ENCODE measurements at places on chromosomes 4 and X. TPM values are rescaled to one million over a fixed set of nuclear protein-coding genes. Genes with fewer than 3 reads are reported as not detected.

DNA sequence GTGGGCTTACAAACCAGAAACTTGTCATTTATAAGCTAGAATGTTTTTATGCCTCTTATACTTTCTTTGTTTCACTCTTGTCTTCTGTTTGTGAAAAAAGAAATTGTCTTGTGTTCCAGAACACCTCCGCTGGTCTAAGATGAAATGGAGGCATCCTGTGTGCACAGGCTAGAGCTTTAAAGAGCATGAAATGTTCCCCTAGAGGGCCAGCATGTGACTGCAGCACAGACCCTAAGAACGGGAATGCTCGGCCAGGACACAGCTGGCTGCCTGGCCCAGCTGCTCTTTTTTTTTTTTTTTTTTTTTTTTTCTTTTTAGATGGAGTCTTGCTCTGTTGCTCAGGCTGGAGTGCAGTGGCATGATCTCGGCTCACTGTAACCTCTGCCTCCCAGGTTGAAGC lies 33.6 kb downstream of the SETD7 start:
- DNase-seq: no peak
- no peaks in the 10 kb centered on the region for H3K36me3 ChIP-seq
- no peak overlapping the region for H3K27ac ChIP-seq

GRCh38 chr4:183329954-183330742 lies 7.9 kb upstream of the CLDN24 start:
- no peaks in the 10 kb centered on the region for H3K36me3 ChIP-seq
- DNase-seq: no peak
- H3K27me3 ChIP-seq: no peaks in the 10 kb centered on the region
- H3K4me3 ChIP-seq: no peak overlapping the region
- no peak overlapping the region for H3K27ac ChIP-seq

DNA sequence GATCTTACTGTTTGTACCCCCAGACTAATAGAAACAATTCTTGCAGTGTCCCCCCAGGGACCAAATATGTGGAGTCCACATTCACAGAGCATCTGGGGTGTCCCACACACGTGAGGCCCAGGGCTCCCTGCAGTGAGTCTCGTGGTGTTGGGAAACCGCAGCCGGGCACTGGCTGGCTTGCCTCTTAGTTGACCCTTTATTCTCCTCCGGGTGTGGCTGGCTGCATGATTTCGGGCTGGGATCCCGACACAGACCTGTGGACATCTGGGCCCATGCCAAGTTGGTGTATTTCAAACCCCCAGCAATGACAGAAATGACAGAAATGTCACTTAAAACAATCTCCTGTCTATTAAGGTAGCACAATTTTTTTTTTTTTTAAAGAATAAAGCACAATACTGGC lies 15.6 kb upstream of the CLDN24 start:
- DNase-seq: no peak
- no peaks in the 10 kb centered on the region for H3K36me3 ChIP-seq

- no peaks in the 10 kb centered on the region for H3K27me3 ChIP-seq
- DNase-seq: no peak
- peaks cover 10% of the 10 kb centered on the region for H3K4me1 ChIP-seq
These were observed 52.8 kb downstream of the TBC1D14 start for GRCh38 chr4:6962211-6963041.

GRCh38 chr4:56410247-56411062 lies 23.2 kb upstream of the AASDH start:
- no peaks in the 10 kb centered on the region for H3K36me3 ChIP-seq
- DNase-seq: peak; percentile 92
- H3K4me3 ChIP-seq: no peak overlapping the region
- no peaks in the 10 kb centered on the region for H3K4me1 ChIP-seq
- H3K27ac ChIP-seq: peak overlapping the region; percentile 80
- no peaks in the 10 kb centered on the region for H3K27me3 ChIP-seq

The HTN3 gene
- total RNA-seq: not detected

DNA sequence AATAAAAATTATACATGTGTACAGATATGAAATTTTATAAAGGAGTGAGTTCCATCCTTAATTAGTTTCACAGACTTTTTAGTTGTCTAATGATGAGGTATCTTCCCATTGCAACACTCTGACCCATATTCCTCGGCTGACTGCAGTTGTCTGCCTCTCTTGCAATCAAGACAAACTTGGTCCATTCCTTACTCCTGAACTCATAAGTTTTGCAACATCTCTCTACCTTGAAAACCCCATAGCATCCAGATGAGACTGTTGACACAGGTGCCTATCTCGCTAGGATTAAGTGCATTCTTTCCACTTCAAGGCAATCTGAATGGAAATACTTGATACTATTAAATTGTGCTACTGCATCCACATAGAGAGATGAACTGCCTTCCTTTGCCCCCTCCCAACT lies 2.3 kb downstream of the XKRX start:
- H3K27me3 ChIP-seq: no peaks in the 10 kb centered on the region
- no peak overlapping the region for H3K27ac ChIP-seq

The GPR34 gene
- total RNA-seq: 0.88 TPM

The GLOD5 gene
- not detected for total RNA-seq

GRCh38 chr4:129239088-129239487 lies 143.1 kb downstream of the C4orf33 start:
- H3K27ac ChIP-seq: no peak overlapping the region
- H3K4me1 ChIP-seq: no peaks in the 10 kb centered on the region
- H3K36me3 ChIP-seq: no peaks in the 10 kb centered on the region

DNA sequence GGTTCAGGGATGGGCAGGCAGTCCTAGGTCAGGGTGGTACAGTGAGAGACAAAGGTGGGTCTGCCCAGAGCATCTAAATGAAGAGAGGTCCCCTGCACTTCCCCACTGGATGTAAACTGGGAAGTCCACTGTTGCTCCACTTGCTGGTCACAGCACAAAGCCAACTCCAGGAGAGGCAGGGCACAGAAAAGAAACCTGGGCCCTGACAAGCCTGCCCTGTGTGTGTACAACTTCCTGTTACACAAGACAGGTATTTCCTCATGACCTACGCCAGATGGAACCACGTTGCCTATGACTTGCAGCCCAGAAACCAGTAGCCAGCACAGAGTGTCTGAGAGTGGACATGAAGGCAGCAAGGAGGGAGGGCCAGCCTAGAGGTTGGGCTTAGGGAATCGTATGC lies 161.8 kb downstream of the SH3KBP1 start:
- no peaks in the 10 kb centered on the region for H3K27me3 ChIP-seq
- no peak overlapping the region for H3K27ac ChIP-seq
- H3K36me3 ChIP-seq: no peaks in the 10 kb centered on the region
- no peak for DNase-seq

DNA sequence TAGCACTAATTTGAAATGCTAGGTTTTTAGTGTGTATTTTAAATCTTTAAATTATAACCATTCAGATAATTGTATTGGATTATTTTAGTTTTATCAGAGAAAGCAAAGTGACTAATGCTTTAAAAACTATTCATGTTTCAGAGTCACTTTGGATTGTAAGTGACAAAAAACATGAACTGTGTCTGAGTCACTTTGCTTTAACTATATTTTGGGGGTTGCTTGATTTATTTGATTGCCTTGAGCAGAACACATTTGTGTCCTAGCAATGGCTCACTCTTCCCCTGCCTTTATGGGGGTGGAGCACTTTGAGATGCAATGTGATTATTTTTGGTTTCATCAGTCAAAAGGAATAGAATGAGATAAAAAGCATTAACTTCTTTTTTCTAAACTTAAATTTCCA lies 188.4 kb upstream of the ARX start:
- H3K4me1 ChIP-seq: no peaks in the 10 kb centered on the region
- DNase-seq: no peak
- H3K27ac ChIP-seq: no peak overlapping the region
- H3K27me3 ChIP-seq: no peaks in the 10 kb centered on the region

GRCh38 chrX:109952985-109953905 lies 49.7 kb upstream of the TMEM164 start:
- no peak overlapping the region for H3K27ac ChIP-seq
- H3K4me1 ChIP-seq: no peaks in the 10 kb centered on the region
- no peak overlapping the region for H3K4me3 ChIP-seq
- no peaks in the 10 kb centered on the region for H3K36me3 ChIP-seq
- H3K27me3 ChIP-seq: no peaks in the 10 kb centered on the region

GRCh38 chr4:146336410-146336807 lies 122.1 kb downstream of the REELD1 start:
- peaks cover 9% of the 10 kb centered on the region for H3K4me1 ChIP-seq
- no peak overlapping the region for H3K4me3 ChIP-seq
- no peaks in the 10 kb centered on the region for H3K36me3 ChIP-seq
- no peak overlapping the region for H3K27ac ChIP-seq
- H3K27me3 ChIP-seq: no peaks in the 10 kb centered on the region

The TMSB15C gene
- total RNA-seq: 4.6 TPM

The IL2 gene
- not detected for total RNA-seq

DNA sequence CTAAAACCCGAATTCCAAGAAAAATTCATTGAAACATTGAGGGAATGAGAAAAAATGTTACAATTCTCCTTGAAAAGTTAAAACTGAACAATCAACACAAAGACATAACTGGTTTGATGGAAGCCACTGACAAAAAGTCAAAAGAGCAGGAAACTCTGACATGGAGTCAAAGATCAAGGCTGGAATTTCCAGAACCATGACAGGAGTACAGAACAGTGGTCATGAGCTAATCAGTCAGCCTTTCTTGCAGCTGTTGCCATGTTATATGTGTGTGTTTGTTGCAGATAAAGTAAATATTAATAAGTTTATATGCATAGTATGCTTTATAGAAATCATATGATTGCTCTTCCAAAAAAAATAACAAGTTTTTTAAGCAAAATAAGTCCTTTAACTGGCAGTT lies 184.7 kb upstream of the HCCS start:
- DNase-seq: no peak
- H3K4me3 ChIP-seq: no peak overlapping the region
- no peaks in the 10 kb centered on the region for H3K4me1 ChIP-seq
- H3K27ac ChIP-seq: no peak overlapping the region
- no peaks in the 10 kb centered on the region for H3K36me3 ChIP-seq

The XPNPEP2 gene
- total RNA-seq: 21.9 TPM

GRCh38 chr4:165326831-165327210 lies 648 bp upstream of the MSMO1 start:
- DNase-seq: peak; percentile 67
- peak overlapping the region; percentile 95 for H3K27ac ChIP-seq
- peaks cover 13% of the 10 kb centered on the region for H3K4me1 ChIP-seq
- H3K4me3 ChIP-seq: peak overlapping the region; percentile 31
- no peaks in the 10 kb centered on the region for H3K27me3 ChIP-seq
- H3K36me3 ChIP-seq: no peaks in the 10 kb centered on the region

The LDOC1 gene
- total RNA-seq: 11.8 TPM

- no peaks in the 10 kb centered on the region for H3K36me3 ChIP-seq
- no peaks in the 10 kb centered on the region for H3K27me3 ChIP-seq
- H3K27ac ChIP-seq: no peak overlapping the region
- no peak overlapping the region for H3K4me3 ChIP-seq
- no peaks in the 10 kb centered on the region for H3K4me1 ChIP-seq
These were observed 131.0 kb upstream of the MAP3K15 start for GRCh38 chrX:19646282-19646681.

The SPACA5B gene
- total RNA-seq: not detected

DNA sequence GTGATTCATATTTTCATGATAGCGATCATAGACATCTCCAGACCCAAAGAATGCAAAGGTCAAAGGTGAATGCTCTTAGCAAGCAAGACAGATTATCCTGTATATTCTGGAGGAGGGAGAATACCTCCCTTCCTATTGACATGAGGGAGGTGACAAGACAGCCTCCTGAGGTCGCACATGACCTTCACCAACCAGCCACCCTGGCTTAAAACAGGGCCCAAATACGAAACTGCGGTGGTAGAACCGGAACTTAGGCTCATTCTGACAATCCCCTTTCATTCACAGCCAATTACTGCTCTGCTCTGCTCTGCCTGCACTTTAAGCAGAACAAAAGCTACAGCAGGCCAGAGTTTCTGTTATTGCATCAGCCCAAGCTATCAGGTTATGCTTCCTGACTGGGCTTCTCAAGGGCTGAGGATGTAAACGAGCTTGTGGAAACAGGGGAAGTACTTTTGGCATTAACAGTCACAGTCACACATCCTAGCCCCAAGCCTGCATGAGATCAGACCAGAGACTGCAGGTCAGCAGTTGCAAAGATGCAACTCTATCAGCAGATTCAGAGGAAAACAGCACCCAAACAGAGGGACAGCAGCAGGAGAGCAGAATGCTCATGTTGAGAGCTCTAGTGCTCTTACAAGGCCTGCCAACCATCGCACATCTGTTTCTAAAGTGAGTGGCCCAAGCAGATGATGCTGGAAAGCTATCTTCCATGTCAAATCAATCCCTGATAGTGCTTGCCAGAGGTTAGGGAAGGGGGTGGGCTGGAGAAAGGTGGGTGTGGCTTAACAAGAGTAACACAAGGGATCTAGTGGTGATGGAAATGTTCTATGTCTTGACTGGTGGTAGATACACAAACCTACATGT lies 51.3 kb upstream of the MAP3K15 start:
- H3K27me3 ChIP-seq: no peaks in the 10 kb centered on the region
- peak overlapping the region; percentile 31 for H3K27ac ChIP-seq
- H3K4me3 ChIP-seq: no peak overlapping the region
- no peak for DNase-seq
- no peaks in the 10 kb centered on the region for H3K36me3 ChIP-seq

The ANK2 gene
- 10.9 TPM for total RNA-seq

GRCh38 chr4:141464366-141464765 lies 172.0 kb upstream of the IL15 start:
- H3K36me3 ChIP-seq: no peaks in the 10 kb centered on the region
- H3K27me3 ChIP-seq: no peaks in the 10 kb centered on the region
- no peak overlapping the region for H3K27ac ChIP-seq
- DNase-seq: peak; percentile 24
- no peak overlapping the region for H3K4me3 ChIP-seq

DNA sequence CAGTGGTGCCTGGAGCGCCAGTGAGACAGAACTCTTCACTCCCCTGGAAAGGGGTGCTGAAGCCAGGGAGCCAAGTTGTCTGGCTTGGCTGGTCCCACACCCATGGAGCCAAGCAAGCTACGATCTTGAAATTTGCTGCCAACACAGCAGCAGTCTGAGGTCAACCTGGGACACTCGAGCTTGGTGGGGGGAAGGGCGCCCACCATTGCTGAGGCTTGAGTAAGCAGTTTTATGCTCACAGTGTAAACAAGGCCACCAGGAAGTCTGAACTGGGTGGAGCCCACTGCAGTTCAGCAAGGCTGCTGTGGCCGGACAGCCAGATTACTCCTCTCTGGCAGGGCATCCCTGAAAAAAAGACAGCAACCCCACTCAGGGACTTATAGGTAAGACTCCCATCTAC lies 149.5 kb downstream of the EDA2R start:
- H3K27ac ChIP-seq: no peak overlapping the region
- H3K36me3 ChIP-seq: no peaks in the 10 kb centered on the region
- DNase-seq: no peak
- H3K27me3 ChIP-seq: no peaks in the 10 kb centered on the region
- no peak overlapping the region for H3K4me3 ChIP-seq

- DNase-seq: no peak
- no peaks in the 10 kb centered on the region for H3K36me3 ChIP-seq
- no peak overlapping the region for H3K27ac ChIP-seq
These were observed 35.3 kb downstream of the SHROOM2 start for GRCh38 chrX:9821572-9821971.

The TDO2 gene
- 253 TPM for total RNA-seq

DNA sequence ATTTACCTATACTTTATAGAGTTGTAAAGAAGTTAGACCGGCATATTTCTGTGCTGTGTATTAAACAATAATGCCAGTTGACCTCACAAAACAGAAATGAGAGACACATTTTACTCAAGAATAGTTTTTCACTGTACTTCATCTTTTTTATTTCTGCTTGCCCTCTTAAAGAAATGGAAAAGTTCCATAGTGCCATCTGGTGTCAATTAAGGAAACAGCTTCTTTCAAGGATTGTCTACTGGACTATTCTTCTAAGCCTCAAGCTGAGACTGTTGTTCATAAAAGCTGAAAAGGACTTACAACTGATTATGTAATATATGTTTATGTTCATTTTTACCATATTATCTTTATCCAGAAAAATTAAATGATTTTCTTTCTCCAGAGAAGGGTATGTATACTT lies 1523.7 kb downstream of the ARAP2 start:
- H3K4me3 ChIP-seq: no peak overlapping the region
- H3K4me1 ChIP-seq: no peaks in the 10 kb centered on the region
- H3K27ac ChIP-seq: no peak overlapping the region
